NCI-H1694 (cell line): ENCODE measurements at places on chromosomes 11 and 22.
A peak's percentile ranks its signal among the peaks of the same experiment; 100 is the strongest.

GRCh38 chr11:12066056-12066798 lies 44.2 kb upstream of the MICAL2 start:
- no peak for DNase-seq

DNA sequence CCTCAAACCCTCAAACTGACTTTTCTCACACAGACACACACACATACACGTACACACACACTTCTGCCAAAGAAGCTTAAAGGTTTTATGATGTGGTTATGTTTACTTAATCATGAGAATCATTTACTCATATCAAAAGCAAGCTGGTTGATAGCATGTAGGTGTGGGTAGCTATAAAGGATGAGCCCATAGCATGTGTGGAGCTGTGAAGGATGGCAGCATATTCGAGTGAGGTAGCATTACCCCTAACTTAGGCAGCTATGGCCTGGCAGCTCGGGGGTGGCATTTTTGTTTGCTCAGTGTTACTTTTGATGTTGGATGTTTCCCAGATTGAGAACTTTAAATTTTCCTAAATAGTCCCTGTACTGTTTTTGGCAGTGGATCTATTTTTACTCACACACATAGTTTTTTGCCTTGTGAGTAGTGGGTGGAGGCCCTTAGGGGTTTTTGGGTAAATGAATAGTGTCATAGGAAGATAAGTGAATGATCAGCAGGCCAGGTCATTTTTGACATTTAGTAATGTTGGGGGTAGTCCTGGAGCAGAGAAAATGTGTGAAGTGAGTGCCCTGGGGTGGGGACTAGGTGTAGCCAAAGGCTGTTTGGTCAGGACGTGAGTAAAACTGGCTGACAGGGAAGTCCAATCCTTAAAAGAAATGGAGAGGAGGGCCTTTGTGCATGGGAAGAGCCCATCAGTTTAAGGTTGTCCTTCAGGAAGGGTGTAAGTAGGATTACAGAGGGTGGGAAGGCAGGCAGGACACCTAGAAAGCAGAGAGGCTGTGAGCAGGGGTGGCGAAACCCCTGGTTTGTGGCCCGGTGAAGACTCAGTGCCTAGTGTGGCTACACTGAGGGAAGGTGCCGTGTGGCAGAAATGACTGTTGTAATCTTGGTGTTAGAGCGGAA lies 7.1 kb downstream of the YWHAH start:
- DNase-seq: no peak

- no peak for DNase-seq
These were observed 76.2 kb upstream of the ARHGAP32 start for GRCh38 chr11:129268371-129268770.

DNA sequence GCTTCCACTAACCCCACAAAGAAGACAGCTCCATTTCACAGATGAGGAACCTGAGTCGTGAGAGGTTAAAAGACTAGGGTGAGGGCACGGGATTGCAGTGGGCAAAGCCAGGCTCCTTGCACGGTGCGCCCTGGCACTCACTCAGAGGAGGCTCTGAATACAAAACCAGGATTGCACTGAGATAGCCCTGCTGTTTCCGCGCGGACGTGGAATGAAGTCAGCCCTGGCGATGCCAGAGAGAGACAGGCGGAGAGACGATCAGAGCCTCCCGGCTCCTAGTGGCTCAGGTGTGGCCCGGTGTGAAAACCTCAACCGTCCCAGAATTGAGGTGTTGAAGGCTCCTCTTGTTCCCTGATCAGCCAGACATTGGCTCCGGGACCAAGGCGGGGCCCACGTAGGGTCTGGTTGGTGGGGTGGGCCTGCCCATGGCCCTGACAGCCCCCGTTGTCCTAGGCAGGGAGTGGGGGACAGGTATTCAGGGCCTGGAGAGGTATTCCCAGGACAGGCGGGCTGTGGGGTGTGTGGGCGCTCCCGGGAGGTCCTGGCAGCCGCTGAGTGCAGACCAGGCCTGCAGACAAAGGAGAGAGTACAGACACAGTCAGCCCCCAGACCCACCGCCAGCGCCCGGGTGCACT lies 43.1 kb upstream of the LINC01488 start:
- no peak for DNase-seq

DNA sequence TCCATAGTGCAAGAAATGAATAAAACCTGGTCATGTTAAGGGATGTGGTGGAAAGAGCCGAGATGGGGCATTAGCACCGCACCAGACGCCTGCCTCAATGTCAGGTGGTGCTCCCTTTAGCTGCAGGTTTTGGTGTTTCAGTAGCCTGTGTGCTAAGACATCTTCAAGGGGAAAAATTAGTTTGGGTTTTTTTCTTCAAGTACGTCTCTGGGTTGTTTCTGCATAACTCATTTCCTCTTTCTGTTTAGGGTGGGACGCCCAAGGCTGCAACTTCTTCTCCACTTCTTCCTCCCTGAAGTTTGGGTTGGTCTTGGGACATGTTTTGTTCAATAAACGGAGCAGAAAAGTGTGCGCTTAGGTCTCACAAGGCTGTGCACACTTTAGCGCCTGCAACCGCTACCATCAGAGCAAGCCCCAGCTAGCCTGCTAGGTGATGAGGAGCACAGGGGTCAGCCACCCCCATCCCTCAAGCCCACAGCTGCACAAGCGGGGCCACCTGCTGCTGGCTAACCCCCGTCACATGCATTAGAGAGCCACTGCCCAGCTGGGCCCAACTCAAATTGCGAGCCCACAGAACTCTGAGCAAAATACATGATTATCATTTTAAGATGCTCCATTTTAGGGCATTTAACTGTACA lies 1495.7 kb downstream of the TBC1D22A start:
- DNase-seq: no peak

DNA sequence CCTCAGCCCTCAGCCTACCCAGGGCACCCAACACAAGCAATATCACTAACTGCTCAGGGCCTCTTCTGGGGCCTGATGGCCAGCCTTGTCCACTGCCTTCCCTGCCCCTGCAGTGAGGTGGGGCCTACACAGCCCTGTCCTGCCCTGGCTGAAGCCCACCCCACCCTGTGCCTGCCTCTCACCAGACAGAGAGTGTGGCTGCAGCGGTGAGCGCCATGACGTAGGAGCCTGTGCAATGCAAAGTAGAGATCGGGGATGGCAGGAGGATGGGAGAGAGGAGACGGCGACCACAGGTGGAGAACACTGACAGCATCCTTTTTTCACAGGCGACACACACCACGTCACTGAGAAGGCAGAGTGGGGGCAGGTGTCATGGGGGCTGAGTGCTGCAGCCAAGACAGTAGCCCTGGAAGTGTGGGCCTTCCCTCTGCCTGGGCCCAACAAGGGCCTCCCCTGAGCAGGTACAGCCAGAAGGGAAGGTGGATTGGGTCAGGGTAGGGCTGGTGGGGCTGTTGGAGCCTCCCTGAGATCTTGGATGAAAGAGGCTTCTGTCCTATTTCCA lies 65.3 kb upstream of the CLTCL1 start:
- no peak for DNase-seq

DNA sequence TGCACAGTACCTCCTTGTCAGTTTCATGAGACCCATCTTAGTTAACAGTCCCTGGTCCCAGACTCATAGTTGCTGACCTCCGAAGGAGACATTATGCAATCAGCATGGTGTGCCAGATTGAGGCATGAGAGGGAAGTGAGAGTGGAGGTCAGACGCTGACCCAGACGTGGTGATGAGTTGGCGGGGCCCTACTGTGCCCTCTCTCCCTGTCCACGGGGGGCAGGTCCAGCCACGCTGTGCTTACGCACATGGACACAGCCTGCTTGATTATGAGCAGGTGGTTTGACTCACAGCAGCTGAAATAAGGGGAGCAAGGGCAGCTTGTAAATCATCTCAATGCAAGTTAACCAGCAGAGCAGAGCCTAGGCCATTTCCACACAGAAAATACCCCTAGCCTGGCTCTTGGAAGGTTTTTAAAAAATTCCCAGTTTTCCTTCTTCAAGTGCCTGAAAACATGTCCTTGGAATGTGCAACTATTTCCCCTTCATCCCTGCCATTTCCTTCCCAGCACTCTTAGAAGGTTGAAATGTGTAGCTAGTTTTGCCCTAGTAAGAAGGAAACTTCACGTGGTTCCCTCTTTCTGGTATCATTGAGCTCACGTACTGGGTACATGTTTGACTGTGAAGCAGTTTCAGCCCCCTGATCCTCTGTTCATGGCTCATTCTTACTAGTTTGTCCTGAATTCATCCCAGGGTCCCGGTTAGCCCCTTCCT lies 122.6 kb upstream of the SORL1-AS1 start:
- no peak for DNase-seq

- peak; percentile 51 for DNase-seq
These were observed 221.0 kb downstream of the HIPK3 start for GRCh38 chr11:33478111-33478573.

GRCh38 chr22:42992886-42993479 lies 22.0 kb downstream of the PACSIN2 start:
- no peak for DNase-seq

DNA sequence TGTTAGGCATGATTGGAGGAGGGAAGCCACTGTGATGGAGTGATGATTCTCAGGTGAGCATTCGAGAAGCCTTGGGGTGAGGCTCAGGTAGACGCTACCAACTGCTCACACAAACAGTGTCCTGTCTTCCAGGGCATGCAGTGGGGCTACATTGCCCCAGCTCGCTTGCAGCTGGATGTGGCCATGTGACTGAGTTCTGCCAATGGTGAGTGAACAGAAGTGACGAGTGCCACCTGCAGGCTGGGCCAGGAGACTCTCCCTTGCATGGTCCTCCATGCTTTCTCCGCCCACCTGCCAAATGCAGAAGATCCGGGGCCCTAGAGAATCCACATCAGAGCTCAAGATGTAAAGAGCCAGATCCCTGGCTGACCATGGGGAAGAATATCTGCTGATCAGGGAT lies 195.9 kb downstream of the BCR start:
- no peak for DNase-seq

GRCh38 chr11:71194710-71195109 lies 57.7 kb downstream of the SHANK2 start:
- DNase-seq: no peak

- no peak for DNase-seq
These were observed 11.6 kb downstream of the ATXN10 start for GRCh38 chr22:45683248-45683647.

- no peak for DNase-seq
These were observed 38.0 kb upstream of the ARFGAP3 start for GRCh38 chr22:42895087-42895486.

DNA sequence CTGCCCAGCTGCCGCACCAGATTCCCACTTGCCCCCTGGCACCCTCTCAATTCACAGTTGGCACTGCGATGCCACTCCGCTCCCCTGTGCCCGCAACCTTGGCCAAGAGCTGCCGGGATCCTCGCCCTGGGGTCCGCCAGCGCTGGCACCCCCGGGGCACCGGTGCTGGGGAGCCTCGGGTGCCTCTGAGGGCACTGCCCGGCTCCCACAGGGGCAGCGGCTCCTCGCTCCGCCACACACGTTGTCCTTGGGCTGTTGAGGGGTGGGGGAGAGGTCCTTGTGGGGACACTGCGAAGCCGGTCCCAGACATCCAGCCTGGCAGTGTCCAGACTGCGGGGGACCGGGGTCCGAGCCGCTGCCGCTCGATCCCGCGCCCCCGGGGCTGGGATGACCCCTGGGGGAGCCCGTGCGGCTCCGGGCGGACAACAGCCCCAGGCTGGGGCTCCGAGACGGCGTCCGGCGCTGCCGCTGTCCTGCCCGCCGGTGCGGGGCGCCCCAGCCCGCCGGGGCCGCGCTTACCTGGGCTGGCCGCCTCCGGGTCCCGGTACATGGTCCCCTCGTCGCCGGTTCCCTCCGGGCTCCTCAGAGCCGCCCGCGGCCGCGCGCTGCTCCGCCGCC lies 496 bp downstream of the SYT7 start:
- no peak for DNase-seq

DNA sequence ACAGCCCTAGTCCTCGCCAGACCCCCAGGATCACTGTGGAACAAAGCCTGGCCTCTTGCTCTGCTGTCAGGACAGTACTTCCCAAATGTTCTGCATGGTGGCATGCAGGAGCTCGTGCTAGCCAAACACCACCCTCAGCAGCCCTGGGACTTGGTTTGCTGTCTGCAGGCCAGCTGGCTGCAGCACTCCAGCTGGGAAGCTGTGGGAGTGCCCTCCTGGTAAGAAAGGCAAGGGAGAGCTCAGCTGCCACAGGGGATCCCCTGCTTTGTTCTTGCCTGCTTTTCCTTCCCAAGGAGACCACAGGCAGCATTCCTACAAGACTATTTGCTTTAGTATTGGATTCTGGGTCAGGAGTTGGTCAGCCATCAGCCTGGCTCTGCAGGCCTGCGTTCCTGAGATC lies 27.9 kb downstream of the TCIRG1 start:
- no peak for DNase-seq

GRCh38 chr11:128725630-128726319 lies 31.9 kb downstream of the FLI1 start:
- DNase-seq: no peak

DNA sequence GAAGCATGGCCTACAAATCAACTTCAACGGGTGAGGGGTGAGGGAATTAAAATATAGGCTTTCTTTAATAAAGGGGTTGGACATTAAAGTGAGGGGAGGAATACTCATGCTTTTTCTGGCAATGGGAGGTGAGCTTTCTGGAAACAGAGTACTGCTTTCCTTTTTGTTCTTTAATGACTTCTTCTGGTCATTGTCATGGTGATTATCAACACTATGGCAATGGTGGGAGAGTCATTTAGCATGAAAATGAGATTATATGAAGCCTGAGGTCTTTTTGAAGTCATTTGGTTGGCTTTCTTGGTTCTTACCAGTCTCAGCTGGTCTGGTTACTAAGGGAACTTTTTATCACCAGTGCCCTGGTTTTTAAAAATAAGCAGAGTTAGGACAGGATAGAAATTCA lies 475.8 kb upstream of the LRRC4C start:
- DNase-seq: no peak

GRCh38 chr11:45860348-45860747 lies 13.1 kb downstream of the CRY2 start:
- no peak for DNase-seq

- no peak for DNase-seq
These were observed 26.1 kb upstream of the ZNRF3 start for GRCh38 chr22:28857288-28857687.

DNA sequence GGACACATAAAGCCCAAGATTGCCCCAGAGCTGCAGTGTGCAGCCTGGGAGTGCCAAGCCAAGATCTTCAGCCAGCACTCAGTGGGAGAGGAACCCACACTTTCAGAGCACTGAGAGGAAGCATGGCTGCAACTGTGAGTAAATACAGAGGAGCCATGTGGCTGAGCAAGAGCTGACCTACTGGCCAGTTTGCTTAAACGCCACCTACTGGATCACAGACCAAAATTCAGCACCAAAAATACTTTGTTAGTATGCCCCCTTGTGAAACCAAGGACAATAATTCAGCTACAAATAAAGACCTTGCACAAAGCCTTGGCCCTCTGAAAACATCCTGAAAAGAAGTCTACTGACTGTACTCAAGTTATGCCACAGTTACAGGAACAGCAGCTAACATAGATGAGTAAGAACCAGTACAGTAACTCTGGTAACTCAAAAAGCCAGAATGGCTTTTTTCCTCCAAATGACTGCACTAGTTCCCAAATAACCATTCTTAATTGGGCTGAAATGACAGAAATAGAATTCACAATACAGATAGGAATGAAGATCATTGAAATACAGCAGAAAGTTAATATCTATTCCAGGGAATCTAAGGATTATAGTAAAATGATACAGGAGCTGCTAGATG lies 10.1 kb upstream of the OR4A15 start:
- no peak for DNase-seq

GRCh38 chr11:34050581-34051348 lies 766 bp upstream of the CAPRIN1 start:
- no peak for DNase-seq
